ENCODE measurements at places on chromosomes 1 and 21.
A peak's percentile ranks its signal among the peaks of the same experiment; 100 is the strongest.

DNA sequence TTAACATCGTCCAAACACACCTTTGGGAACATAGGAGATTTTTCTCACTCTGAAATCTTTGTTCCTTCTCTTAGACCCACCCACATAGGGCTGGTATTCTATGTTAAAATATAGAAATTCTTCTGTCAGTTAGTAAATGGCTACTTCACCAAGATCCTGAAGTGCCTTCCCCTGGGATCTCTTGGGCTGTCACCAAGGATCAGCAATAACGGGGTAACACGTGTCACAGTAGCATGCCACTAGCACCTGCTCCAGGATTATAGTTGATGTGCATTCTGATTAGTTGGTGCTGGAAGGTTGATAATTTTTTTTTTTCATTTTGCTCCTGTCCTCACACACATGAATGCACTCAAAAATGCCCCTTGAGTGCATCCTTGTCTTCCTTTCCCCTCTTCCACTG is 298.7 kb downstream of the NTNG1 start:
- DNase-seq, result no peak

GRCh38 chr1:114499478-114499877 is 11.5 kb downstream of the TRIM33 start:
- DNase-seq, result no peak

- DNase-seq, result no peak
Measured at GRCh38 chr1:86303041-86303690, 93.0 kb downstream of the ODF2L start.

DNA sequence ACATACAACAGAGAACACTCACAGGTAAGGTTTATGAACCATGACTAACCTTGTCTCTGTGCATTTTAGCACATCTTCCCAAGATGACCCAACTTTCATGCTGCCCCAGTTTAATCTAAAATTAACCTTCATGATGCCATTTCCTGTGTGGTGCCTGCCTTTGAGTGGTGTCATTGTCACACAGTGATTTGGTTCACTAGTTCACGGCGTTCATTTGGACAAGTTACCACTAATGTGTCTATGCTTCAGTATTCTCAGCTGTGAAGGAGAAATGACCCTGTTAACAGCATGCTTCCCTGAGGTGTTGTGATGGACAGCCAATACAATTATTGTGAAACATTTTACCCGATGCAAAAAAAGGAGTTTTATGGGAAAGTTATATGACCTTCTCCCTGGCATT is 693.1 kb downstream of the RWDD3 start:
- no peak for DNase-seq

DNA sequence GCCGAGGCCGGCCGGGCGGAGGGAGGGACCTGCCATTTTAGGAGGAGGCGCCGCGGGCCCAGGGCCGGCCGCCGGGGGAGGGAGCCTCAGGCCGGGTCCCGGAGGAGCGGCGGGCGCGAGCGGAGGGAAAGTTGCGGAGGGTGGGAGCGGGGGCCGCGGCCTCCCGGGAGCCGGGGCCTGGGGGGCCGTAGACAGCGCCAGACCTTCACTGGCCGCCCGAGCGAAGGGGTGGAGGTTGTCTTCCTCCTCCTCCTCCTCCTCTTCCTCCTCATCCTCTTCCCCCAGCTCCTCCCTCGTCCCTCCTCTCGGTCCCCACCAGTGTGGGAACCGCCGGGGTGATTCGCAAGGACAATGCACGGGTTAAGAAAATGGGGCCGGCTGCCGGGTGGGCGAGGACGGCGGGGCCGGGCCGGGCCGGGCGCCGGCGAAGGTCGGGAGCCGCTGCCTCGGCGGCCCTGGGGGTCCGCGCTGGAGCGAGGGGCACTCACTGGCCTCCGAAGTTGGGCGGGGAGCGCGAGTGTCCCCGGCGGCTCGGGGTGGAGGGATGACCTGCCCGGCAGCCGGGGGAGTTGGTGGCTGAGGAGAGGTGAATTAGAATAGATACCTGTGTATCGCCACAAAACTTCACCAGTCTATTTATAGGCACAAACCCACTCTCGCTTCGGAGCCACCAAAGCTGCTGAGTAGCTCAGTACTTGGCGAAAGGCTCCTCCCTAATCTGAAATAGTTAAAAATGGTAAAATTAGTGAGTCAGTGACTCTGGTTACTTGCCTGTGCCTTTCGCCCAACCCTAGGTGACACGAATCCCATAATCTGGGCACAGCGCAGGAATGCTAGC is 1.3 kb downstream of the DYRK1A start:
- DNase-seq, result peak; percentile 40

- no peak for DNase-seq
Measured at GRCh38 chr1:78603206-78603605, 17.0 kb upstream of the IFI44L start.

DNA sequence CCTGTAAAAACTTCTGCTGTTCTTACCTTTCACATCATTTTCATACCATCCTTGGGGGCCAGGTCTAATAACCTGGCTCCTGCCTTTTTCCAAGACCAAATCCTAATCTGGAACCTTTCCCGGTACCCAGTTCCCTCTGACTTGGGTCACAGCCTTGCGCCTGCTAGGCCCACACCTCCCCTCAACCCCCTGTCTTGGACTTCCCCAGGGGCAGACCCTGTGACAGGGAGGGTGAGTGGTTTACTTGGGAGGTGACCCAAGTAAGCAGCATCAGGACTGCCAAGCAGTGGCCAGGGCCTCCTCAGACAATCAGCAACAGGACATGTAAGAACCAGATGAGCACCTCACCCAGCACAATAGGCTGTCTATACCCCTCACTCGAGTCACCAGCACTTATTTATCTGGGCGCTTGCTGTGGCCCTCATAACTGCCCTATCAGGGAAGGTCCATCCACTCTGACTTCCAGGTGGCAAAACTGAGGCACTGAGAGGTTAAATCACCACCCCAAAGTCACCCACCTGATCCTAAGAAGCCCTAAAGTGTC is 124.7 kb downstream of the MATN1 start:
- no peak for DNase-seq

- no peak for DNase-seq
Measured at GRCh38 chr21:24903994-24904635, 703.2 kb downstream of the MRPL39 start.

DNA sequence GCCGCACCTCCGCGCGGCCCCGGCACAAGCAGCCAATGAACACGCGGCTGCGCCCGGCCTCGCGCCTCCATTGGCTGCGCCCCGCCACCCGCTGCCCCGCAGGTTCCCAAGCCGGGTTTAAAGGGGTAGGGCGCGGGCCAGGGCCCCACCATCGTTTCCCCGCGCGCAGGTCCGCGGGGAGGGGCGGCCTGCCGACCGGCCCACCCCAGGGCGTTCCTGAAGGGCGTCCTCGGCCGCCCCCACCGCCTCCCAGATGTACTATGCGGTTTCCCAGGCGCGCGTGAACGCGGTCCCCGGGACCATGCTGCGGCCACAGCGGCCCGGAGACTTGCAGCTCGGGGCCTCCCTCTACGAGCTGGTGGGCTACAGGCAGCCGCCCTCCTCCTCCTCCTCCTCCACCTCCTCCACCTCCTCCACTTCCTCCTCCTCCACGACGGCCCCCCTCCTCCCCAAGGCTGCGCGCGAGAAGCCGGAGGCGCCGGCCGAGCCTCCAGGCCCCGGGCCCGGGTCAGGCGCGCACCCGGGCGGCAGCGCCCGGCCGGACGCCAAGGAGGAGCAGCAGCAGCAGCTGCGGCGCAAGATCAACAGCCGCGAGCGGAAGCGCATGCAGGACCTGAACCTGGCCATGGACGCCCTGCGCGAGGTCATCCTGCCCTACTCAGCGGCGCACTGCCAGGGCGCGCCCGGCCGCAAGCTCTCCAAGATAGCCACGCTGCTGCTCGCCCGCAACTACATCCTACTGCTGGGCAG is at the start of gene OLIG1:
Gene OLIG1, plus strand, starts transcription at position 148 of the 750 bp plus-strand sequence. Its CDS starts 106 bp downstream, at position 254.
- peak; percentile 11 for DNase-seq

GRCh38 chr21:45405271-45405818 is 380 bp downstream of the COL18A1 start:
- no peak for DNase-seq

DNA sequence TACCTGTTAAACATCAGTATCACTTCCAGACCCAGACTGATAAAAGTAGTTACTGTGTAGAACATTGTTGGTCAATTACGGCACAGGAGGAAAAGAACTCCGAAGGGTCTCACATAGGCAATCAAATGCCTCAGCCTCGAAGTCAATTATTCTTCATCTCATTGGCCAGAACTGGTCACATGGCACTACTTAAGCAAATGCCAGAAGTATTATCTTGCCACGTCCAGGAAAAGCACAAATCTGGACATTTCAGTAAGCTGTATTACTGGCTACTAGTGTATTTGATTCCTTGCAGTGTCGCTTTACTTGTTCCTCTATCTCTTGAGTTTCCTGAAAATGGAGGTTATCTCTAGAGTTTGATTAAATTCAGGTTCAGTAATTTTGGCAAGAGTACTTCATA is 24.4 kb downstream of the DIO1 start:
- DNase-seq, result no peak

- DNase-seq, result peak; percentile 71
Measured at GRCh38 chr1:31762726-31763670, 1.1 kb downstream of the ADGRB2 start.

DNA sequence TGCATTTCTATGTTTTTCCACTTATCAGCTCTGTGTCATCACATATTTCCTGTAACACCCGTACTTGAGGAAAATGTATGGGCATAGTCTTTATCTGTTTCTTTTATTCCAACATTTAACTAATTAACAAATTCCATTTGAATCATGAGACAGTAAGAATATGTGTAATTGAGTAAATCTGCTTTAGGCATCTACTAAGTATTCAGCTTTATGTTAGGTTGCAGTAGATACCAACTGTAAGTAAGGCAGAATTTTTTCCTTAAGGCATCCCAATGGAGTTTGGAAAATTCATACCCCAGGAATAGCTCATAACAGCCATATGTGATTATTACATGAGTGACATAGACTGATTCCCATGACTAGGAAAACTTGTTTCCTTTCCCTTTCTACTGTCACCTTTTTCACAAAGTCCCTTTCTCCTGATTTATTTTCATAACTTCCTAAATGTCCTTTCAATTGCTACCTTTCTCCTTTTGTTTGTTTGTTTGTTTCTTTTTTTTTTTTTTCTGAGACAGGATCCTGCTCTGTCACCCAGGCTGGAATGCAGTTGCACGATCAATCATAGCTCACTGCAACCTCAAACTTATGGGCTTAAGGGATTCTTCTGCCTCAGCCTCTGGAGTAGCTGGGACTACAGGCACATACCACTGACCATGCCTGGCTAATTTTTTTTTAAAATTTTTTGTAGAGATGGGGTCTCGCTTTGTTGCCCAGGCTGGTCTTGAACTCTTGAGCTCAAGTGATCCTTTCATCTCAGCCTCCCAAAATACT is 59.8 kb upstream of the CACYBP start:
- no peak for DNase-seq

GRCh38 chr1:245645894-245646293 is 491.1 kb downstream of the KIF26B start:
- no peak for DNase-seq

GRCh38 chr1:199081739-199082138 is 442.9 kb downstream of the PTPRC start:
- DNase-seq, result no peak

- DNase-seq, result no peak
Measured at GRCh38 chr1:53525595-53525994, 66.4 kb downstream of the DMRTB1 start.

- peak; percentile 30 for DNase-seq
Measured at GRCh38 chr21:44783020-44783696, 18.5 kb downstream of the UBE2G2 start.

- no peak for DNase-seq
Measured at GRCh38 chr1:37131281-37131680, 97.0 kb upstream of the GRIK3 start.

DNA sequence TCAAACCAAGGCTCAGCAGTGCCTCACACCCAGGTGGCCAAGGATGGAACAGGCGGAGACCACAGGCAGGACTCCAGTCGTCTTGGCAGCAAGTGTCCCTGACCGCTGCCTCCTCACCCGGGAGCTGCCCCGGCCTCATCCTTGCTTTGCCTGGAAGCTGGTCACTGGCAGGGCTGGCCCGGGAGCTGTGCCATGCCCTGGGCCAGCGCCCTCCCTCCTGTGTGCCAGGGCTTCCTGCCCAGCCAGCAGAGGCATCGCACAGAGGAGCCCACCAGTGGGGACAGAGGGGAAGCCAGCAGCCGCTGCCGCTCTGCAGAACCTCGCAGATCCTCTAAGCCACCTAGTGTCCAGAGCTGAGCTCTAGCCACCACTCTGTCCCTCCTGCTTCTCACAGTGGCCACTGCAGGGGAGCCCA is 7.8 kb downstream of the CASZ1 start:
- no peak for DNase-seq

DNA sequence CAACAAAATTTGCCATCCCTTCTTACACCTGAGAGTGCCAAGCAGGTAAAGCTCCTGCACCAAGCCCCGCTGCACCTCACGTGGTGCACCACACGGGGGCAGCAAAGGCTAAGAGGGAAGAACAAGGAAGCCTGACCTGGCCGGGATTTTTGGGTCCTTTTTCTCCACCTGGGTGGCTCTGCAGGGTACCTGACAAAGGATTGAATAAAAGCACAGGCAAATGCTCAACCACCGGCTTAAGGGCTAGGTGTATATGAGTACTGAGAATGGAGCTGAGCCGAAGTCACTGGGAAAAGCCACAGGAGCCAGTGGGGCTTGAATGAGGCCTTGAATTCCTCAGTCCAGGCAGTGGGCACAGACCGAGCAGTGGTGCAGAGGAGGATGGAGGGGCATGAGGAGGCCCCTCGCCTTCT is 36.4 kb downstream of the ZNF697 start:
- DNase-seq, result peak; percentile 15

- DNase-seq, result peak; percentile 53
Measured at GRCh38 chr1:68011657-68012375, 38.6 kb downstream of the DIRAS3 start.

GRCh38 chr1:160082487-160082886 is 1.1 kb downstream of the KCNJ9 start:
- no peak for DNase-seq

DNA sequence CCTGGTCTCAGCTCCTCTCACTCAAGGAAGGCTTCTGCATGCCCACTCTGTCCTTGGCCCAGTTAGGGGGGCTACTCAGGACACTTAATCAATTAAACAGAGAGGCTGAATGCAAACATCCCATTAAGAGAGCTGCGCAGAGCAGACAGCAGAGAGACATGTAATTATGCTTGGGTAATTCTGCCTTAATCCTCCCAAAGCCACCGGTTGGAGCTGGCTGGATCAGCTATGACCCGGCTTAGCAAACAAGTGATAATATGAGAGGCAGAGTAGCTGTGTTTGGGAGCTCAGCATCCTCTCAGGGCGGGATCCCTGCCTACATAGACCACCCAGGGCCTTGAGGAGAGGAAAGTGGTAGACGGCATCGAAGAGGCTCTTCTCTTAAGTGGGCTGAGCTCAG is 183.2 kb downstream of the GRIK3 start:
- no peak for DNase-seq
